Left renal pelvis (tissue), 4 donors: ENCODE measurements at places on chromosomes 16 and 17. TPM values are rescaled to one million over a fixed set of nuclear protein-coding genes. Genes with fewer than 3 reads are reported as not detected.

Gene PDPK1
- 40.2 TPM for polyA plus RNA-seq

Gene YBX2
- 2.9 TPM for polyA plus RNA-seq

Gene RBFOX1
- 3.5 TPM for polyA plus RNA-seq

Gene KCNG4
- 0.03 TPM for polyA plus RNA-seq

Gene GPR179
- 0.11 TPM for polyA plus RNA-seq

Gene EVPL
- 26.9 TPM for polyA plus RNA-seq

Gene KCNH6
- 0.83 TPM for polyA plus RNA-seq

Gene ATP2C2
- polyA plus RNA-seq, result 1.2 TPM

Gene GNG13
- not detected for polyA plus RNA-seq

Gene PRDM7
- 0.40 TPM for polyA plus RNA-seq

Gene TSPOAP1
- polyA plus RNA-seq, result 26.9 TPM

Gene FOXC2
- 56.4 TPM for polyA plus RNA-seq

Gene NFAT5
- 37.8 TPM for polyA plus RNA-seq

Gene MMP28
- 1.9 TPM for polyA plus RNA-seq

Gene KRTAP1-5
- polyA plus RNA-seq, result not detected

Gene SLFN13
- 27.1 TPM for polyA plus RNA-seq

Gene CORO7
- polyA plus RNA-seq, result 15.0 TPM

Gene TP53TG3
- not detected for polyA plus RNA-seq
